ENCODE measurements at places on chromosomes 11 and 22. TPM values are rescaled to one million over a fixed set of nuclear protein-coding genes. Genes with fewer than 3 reads are reported as not detected.

Gene ARSA
- 12.4 TPM for total RNA-seq

Gene POU2AF3
- not detected for total RNA-seq

Gene AQP11
- total RNA-seq = 0.56 TPM

Gene APOBEC3F
- total RNA-seq = 8.6 TPM

Gene GNG3
- not detected for total RNA-seq

Gene DAGLA
- 2.2 TPM for total RNA-seq

Gene ST14
- total RNA-seq = 0.06 TPM

Gene MICAL2
- 664 TPM for total RNA-seq

Gene TIMP3
- 23.5 TPM for total RNA-seq

Gene RIMBP3B
- total RNA-seq = 0.26 TPM

Gene CRY2
- total RNA-seq = 13.2 TPM

Gene MS4A6E
- total RNA-seq = not detected

Gene PHOX2A
- total RNA-seq = not detected

Gene CARD18
- not detected for total RNA-seq

Gene MN1
- total RNA-seq = 6.1 TPM

Gene ANO1
- total RNA-seq = 16.4 TPM

Gene BUD13
- total RNA-seq = 13.7 TPM

Gene OR8K1
- not detected for total RNA-seq

Gene CD3G
- total RNA-seq = not detected

Gene GPHA2
- not detected for total RNA-seq

Gene NADSYN1
- 57.0 TPM for total RNA-seq

Gene SLC22A8
- not detected for total RNA-seq

Gene MUC2
- total RNA-seq = not detected

Gene APOL3
- total RNA-seq = 34.0 TPM

Gene FXYD6
- not detected for total RNA-seq

Gene TPBGL
- not detected for total RNA-seq

Gene TEX12
- 0.13 TPM for total RNA-seq

Gene TPH1
- 0.12 TPM for total RNA-seq

Gene MPEG1
- total RNA-seq = under 0.01 TPM

Measured in aortic smooth muscle cell (primary cell).